ENCODE measurements at places on chromosomes 6 and 20.

DNA sequence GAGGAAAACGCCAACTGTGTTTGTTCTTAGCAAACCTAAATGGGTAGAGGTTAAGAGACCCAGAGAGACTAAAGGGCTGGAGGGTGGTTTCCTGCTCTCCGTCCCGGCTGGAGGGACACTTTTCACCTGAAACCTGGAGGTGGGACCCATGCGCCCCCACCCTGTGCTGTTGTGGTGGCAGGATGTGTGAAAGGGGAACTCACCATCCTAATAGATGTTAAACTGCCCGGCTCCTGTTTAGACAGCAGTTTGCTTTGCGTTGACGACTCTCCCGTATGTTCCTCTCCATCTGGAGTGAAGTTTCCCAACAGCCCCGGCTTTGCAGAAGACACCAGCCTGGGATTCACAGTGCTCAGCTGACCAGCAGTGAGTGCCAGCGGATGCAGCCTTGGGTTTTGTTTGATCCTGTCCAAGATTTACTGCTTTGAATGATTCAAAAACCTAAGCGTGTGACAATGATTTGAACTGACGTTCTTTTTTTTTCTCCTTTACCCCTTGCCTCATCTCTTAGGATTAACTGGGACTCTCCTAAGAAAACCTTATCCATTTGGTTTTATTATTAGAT is 66.0 kb downstream of the CDH4 start:
- DNase-seq, result no peak

DNA sequence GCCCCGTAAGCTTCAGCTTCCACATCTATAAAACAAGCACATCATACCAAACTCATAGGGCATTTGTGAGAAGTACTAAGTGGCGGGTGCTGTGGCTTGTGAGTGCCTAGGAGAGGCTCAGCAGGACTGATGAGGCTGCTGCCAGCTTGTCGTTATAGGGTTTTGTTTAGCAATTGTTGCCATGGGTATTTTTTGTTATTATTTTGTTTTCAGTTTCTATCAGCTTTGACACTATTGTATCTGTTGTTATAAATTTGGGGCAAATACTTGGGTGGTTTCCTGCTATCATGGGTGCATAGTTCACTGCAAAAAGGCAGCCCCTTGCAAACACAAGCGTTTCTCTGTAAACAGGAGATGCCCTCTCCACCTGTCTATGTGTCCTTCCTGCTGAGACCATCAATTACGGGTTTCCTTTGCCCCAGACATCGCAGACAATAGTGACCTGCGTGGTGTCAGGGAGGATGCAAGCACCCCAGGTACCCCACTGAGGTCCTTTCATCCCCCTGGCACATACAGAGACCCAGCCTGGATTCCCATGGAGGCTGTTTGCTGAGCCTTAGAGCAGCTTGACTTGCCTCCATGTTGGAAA is 3.1 kb upstream of the CCDC167 start:
- DNase-seq, result peak; percentile 88

DNA sequence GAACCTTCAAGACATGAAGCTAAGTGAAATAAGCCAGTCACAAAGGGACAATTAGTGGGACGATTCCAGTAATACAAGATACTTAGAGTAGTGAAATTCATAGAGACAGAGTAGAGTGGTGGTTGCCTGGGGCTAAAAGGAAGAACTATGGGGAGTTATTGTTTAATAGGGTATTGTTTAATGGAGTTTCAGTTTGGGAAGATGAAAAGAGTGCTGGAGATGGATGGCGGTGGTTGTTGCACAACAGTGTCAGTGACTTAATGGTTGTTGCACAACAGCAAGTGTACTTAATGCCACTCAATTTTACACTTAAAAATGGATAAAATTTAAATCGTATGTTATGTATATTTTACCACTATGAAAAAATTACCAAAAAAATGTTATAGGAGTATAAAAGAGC is 209.7 kb upstream of the TENT5A start:
- no peak for DNase-seq

DNA sequence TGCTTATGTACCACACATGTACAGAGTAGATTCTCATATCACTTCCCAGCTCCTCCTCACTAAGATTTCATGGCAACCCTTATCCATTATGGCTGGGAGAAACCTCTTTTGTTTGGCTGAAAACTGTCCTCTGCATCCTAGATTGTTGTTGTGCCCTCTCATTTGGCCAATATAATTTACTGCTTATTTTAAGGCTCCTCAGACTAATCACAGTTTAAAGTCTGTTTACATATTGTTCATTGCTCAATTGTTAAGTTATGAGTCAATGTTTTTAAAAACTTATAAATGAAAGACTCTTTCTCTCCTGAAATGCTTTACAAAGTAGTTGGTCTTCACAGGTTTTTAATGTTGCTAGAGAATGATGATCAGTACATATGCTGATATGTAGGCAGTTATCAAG is 57.3 kb downstream of the FAM83B start:
- no peak for DNase-seq

DNA sequence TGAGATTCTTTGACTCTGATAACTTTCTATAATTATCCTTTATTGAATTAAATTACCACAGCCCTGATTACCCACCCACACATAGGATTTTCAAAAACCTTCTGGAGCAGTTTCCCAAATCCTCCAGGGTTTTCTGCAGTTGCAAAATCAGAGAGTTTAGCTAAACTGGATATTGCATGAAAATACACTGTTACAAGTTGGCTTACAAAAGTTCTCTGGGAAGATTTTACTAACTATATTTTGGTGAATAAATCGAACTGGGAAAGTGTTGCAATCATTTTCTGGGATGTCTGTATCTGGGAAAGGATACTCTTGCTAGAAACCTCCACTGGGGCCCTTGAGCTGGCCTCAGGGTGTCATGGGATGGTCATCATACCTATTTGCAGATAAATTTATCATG is 97.6 kb upstream of the STMND1 start:
- no peak for DNase-seq

GRCh38 chr6:168282985-168283685 is 36.4 kb downstream of the DACT2 start:
- DNase-seq, result no peak

GRCh38 chr6:4550227-4550597 is 226.0 kb upstream of the CDYL start:
- DNase-seq, result no peak

DNA sequence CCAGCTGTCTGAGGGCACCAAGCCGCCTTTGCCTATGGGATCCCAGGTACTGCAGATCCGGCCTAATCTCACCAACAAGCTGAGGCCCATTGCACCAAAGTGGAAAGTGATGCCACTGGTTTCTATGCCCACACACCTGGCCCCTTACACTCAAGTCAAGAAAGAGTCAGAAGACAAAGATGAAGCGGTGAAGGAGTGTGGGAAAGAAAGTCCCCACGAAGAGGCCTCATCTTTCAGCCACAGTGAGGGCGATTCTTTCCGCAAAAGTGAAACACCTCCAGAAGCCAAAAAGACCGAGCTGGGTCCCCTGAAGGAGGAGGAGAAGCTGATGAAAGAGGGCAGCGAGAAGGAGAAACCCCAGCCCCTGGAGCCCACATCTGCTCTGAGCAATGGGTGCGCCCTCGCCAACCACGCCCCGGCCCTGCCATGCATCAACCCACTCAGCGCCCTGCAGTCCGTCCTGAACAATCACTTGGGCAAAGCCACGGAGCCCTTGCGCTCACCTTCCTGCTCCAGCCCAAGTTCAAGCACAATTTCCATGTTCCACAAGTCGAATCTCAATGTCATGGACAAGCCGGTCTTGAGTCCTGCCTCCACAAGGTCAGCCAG is 283.0 kb downstream of the TSHZ2 start:
- no peak for DNase-seq

GRCh38 chr6:101608703-101609102 is 215.2 kb downstream of the GRIK2 start:
- DNase-seq, result no peak

DNA sequence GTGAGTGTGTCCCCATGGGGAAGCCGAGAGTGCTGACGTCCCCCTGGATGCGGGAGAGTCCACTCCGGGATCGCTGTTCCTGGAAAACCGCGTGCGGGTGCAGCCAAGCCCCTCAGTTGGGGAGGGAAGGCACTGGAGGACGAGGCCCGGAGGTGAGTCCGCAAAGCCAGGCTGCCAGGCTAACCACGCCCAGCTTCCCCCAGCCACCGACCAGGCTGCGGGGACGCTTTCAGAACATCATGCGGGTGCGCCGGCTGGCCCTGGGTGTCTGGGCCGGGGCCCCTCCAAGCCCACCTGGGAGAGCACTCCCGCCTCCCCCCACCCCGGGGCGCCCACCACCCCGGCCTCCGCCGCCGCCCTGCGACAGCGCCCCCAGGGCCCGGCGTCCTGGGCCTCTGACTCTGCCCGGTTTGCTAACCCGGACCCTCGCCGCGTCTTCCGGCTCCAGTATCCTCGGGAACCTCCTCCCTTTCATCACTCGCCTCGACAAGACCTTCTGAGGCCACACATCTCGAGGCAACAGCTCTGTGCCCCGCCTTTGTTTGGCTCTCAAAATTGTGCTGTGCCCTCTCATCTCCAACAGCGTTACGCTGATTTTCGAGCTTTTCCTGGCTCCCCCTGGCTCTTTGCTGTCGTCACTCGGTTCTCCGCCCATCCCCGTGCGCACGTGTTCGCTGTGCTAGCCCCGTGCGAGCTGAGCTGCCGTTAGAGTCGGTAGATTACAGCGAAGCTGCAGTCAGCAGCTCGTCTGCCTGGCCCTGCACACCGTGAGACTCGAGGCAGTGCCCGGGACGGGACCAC is 47.1 kb upstream of the ENTPD6 start:
- DNase-seq, result no peak

DNA sequence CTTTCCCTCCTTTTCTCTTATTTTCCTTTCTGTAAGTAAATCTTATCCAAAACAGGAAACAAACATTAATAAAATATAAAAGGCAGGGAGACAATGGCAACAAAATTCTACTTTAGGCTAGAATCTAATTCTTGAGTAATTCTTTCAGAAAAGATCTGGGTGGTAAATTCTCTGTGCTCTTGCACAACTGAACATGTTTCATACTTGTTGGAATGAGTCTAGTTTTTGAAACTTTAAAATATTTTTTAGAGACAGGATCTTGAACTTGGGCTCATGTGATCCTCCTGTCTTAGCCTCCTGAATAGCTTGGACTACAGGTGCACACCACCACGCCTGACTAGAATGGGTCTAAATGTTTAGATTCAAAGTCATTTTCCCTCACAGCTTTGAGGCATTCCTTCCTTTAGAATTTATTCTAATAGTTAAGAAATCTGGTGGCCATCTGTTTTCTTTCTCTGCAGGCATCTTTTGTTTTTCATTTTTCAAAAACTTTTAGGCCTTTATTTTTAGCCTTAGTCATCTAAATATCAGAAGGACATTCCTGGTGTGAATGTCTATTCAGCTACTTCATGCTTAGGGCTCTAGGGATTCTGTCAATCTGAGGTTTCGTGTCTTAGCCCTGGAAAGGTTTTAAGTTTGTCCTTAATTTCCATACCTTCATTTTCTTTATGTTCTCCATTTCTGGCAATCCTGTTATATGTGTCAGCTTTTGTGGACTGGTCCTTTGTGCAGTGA is 76.5 kb downstream of the CDKAL1 start:
- DNase-seq, result no peak

DNA sequence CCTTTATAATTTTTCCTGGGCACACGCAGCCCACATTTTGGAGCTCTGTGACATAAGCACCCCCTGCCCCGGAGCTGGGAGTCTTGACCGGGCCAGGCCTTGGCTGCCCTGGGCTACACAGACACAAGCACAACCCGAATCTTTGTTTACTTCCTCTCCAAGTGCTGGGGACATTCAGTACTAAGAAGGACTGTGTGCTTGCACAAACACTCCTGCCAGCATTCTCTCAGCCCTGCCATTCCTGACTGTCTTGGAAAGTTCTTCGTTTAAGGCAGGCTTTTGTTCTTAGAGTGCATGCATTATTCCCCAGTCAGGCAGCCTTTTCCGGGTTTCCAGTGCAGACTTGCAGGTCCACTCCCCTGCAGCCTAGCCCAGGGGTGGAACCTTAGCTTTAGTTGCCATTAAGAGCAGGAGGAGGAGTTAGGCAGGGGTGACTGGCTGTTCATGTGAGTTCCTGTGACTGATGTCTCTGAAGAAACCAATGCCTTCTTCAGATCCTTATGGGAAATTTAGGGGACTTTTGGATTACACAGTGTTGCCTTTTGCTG is 28.6 kb downstream of the FOXO3 start:
- DNase-seq, result no peak

DNA sequence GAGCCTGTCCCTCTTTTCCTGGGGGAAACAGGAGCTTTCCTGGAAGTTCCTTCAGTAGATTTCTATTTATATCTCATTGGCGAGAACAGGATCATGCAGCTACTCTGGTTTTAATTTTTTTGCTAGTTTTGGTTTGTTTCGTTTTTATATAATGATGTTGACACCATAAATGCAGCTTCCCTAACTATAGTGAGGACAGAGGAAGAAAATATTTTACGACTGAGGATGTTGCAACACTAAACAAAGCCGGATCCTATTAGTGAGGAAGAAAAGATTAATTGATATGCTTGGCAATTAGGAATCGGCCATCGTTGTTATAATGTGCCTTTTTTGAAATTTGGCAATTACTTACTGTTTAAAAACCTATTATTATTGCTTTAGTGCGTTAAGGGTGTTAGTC is 16.6 kb downstream of the KDM1B start:
- DNase-seq, result no peak

DNA sequence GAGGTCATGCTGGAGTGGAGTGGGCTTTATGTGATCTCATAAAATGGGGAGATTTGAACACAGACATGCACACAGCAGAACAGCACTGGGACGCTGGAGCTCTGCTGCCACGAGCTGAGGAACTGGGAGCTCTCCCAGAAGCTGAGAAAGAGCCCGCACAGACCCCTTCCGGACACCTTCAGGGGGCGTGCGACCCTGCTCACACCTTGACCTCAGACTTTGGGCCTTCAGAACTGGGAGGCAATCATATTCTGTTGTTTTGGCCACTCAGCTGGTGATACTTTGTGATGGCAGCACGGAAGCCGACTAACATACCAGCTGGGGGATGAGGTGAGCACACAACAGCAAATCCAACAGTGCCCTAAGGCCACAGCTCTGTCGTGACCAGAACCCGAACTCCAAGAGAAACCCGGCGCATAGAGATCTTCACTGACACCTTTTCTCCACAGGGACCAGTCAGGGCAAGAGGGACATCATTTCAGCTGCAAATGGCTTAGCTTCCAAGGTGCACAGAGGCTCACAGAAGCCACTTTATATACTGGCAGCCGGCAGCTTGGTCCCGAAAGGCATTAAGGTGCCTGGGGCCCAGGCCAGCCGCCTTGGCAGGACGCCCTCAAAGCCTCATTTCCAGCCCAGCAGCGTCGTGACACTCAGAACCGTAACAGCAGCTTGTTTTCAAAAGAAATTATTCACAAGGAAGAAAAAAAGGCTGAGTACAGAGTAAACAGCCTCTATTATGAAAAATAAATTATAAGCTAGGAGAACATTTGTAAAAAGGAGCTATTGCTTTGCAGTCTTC is 89.3 kb downstream of the RNASET2 start:
- DNase-seq, result no peak

- no peak for DNase-seq
Observed at GRCh38 chr6:99416892-99417767, 8.0 kb downstream of the PNISR start.

- DNase-seq, result no peak
Observed at GRCh38 chr20:39886650-39887190, 802.3 kb downstream of the MAFB start.

- DNase-seq, result no peak
Observed at GRCh38 chr6:13327691-13328075, 654 bp downstream of the TBC1D7 start.

All from NCI-H1417 treated with DMSO at 0.1 percent for 48 hours (cell line).